ENCODE measurements at places on chromosomes 6 and 20. TPM values are rescaled to one million over a fixed set of nuclear protein-coding genes. Genes with fewer than 3 reads are reported as not detected.

C6orf118 gene
- total RNA-seq, result not detected

CCR6 gene
- not detected for total RNA-seq

NEURL2 gene
- total RNA-seq, result 1.8 TPM

NUP43 gene
- 35.6 TPM for total RNA-seq

HLA-DOA gene
- total RNA-seq, result 0.14 TPM

TGM3 gene
- total RNA-seq, result not detected

SLC22A2 gene
- total RNA-seq, result not detected

RIPOR2 gene
- not detected for total RNA-seq

SIRPD gene
- not detected for total RNA-seq

HCK gene
- not detected for total RNA-seq

BPIFB4 gene
- not detected for total RNA-seq

OPRL1 gene
- 0.23 TPM for total RNA-seq
